ENCODE measurements at places on chromosomes 5 and 9.

- peak; percentile 87 for DNase-seq
Observed at GRCh38 chr5:4879693-4880303, 260.3 kb upstream of the ADAMTS16 start.

DNA sequence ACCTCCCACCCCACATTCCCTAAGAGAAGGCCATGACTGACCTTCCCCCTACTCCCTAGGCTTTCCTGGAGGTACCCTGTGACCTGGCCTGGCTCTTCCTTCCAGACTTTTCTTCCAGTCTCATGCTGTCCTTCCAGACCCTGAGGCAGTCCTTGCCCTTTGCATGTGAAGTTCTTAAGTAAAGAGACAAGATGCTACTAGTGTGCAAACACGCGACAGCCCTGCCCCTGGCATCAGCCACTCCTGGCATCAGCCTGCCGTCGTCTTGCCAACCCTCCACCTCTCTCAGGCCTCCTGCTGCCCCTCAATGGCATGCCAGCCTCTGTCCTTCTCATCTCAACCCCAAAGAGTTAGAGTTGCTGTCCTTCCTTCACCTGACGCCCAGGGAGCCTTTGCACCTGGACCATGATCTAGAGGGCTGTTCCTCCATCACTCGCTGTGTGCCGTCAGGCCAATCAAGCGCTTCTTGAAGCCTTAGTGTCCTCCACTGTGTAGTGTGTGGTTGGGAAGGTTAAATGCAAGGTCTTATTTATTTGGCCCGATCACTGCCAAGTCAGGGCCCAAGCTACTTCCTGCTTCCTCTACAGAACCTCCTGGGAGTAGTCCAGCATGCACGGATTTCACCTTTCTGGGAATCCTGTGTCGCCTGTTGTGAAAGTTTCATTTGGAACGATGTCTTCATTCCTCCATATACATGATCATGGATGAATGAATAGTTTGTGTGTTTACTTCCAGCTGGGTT lies 61.9 kb downstream of the WWC1 start:
- no peak for DNase-seq

DNA sequence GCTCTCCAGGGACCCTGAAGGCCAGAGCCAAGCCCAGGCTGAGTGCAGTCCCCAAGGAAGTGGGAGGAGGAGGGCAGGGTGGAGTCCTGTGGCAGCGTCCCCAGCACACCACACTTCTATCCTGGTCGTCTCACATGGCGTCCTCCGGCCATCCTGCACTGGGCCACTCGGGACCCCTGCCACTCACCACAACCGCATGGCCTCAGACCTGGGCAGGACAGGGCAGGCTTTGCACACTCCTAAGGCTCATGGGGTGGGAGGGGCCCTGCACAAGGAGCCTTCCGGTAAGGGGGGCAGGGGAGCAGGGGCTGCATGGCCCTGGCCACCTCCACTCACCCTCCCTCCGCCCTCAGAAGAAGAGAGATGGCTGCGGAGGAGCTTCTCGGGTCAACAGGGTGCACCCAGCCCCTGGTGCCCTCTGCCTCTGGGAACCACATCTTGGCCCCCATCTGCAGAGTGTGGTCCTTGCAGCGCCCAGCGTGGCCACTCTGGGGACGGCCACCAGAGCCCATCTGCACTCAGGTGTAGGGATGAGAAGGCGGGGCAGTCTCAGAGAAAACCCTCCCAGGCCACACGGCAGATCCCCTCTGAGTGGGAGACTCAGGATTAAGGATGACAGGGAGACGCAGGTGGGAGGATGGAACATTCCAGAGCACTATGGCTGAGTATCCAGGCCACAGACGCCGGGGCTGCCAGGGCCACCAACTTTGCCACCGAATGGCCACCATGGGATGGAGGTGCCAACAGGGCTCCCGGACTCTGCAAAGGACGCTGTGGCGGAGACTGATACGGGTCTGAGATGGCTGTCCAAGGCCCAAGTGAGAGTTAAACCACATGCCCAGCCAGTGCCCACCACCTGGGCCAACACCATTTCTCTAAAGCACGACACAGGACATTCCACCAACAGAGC lies 7.6 kb downstream of the TPPP start:
- peak; percentile 21 for DNase-seq

GRCh38 chr5:74328221-74328630 lies 312.3 kb downstream of the ENC1 start:
- DNase-seq: no peak

- no peak for DNase-seq
Observed at GRCh38 chr9:103281126-103281525, 286.0 kb downstream of the CYLC2 start.

DNA sequence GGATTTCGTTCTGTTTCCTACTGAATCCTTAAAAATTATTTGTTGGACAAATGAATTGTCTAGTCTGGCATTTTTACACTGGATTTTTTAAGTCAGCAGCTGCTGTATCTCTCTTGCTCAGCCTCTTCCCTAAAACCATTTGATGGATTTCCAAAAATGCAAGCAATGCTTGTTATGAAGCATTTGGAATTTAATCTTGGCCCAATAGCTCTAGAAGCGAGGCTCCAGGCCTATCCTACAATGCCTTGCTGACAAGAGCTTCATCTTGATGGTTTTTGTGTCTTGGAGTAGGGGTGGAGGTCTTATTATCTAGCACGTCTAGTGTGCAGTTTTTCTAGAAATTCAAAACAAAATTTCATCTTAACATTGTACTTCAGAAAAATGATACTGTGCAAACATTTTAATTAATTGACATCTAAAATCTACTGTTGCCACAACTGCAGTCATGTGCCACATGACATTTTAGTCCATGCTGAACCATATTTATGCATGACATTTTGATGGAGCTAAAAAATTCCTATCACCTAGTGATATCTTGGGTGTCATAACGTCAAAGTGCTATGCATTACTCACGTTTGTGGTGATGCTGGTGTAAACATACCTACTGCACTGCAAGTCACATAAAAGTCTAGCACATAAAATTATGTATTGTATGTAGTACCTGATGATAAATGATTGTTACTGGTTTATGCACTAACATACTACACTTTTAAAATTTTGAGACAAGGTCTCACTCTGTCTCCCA lies 5.9 kb upstream of the RAD23B start:
- DNase-seq: no peak

- no peak for DNase-seq
Observed at GRCh38 chr5:17680737-17681136, 46.5 kb downstream of the TAF11L14 start.

DNA sequence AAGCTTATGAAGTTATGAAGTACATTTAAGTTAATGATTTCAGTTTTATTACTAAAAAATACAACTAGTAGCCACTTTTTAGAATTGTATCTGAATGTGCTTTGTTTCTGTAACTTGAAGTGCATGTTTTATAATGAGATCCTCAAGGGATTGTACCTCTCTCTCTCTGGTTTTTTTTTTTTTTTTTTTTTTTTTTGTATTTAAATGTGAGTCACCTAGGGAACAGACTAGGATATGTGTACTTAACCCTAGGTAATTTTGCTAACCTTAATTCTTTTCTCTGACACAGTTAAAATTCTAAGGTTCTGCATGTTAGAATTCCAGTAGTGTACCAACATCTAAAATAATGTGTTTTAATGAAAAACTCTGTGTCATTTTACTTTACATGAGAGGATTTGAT lies 59.5 kb downstream of the CDC42SE2 start:
- DNase-seq: no peak

DNA sequence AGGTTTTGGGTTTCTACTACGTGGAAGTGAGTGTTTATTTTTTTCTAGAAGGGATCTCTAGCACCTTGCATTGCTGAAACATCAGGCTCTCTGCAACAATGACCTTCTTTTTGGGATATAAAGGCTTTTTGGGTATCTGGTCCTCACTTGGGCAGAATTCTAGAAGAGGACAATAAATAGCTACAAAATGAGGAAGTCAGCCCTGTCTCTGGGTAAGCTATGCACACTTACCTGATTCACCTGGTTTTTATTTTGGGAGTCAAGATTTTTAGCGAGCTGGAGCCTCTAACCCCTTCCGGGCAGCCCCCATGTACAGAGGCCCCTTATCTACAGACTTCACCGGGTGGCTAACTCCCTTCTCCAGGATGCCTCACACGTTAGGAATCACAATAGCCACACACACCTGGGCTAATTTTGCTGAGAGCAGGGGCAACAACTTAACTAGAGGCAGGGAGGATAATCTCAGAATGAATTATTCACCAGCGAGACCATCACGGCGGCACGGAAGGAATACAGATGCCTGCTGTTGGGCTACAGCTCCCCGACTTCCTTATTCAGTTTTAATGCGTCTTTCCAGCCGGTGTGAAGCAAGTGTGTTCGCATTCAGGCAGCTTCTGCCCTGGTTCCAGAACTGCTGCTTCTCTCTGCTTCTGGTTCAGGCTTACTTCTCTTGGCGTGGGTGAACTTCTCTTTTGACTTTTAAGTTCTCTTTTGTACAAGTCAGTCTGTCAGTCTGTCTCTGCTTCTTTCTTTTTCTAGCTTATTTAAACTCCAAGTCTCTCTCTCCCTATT lies 341.0 kb upstream of the PANK3 start:
- DNase-seq: no peak

- DNase-seq: no peak
Observed at GRCh38 chr5:134935711-134936602, 31.0 kb downstream of the PCBD2 start.

DNA sequence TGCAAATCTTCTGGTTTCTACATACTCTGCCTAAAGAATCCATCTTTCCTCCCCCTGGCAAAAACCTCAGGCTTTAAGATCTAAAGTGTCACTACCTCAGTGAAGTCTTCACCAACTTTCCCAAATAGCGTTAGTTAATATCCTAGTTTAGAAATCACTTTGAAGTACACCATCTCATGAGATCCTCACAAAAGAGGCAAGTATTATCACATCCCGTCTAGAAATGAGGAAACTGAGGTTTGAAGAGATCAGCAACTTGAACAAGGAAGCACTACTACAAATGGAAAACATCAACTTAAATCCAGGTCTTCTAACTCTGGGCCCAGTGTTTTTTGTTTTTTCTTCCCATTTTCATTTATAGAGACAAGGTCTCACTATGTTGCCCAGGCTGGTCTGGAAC lies 4.6 kb downstream of the AP3B1 start:
- DNase-seq: no peak

DNA sequence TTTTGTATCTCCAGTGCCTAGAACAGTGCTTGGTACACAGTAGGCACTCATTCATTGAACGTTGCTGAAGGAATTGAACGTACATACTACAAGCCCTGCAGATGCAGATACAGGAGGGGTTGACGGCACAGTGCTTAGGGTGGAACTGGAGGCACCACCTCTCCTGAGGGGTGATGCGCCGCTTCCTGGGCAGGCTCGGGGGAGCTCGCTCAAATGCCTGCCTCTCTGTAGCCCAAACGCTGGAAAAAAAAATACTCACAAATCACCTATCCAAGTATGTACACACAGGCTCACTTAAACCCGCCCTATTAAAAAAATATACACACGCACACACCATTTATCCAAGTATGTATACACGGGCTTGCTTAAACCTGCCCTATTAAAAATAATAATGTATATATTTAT lies 536 bp upstream of the COMMD10 start:
- DNase-seq: peak; percentile 52

DNA sequence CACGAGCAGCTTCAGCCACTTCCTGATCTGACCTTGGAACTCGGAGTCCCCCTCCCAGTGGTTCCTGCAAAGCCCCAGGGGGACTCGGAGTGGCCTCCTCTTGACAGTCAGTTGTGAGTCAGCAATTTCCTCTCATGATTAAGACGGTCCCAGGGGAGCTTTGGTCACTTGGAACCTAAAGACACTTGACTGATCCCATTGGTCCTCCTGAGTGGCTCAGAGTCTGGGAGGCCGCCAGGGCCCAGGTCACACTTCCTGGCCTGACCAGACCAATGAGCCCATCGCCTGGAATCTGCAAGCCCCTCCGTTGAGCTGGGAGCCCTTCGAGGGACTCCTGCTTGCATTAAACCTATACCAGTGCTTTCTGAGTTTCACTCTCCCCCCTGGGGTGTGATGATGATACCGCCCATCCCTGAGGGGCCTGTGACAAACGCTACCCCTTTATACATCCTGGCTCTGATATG lies 29.1 kb downstream of the TSPAN17 start:
- no peak for DNase-seq

DNA sequence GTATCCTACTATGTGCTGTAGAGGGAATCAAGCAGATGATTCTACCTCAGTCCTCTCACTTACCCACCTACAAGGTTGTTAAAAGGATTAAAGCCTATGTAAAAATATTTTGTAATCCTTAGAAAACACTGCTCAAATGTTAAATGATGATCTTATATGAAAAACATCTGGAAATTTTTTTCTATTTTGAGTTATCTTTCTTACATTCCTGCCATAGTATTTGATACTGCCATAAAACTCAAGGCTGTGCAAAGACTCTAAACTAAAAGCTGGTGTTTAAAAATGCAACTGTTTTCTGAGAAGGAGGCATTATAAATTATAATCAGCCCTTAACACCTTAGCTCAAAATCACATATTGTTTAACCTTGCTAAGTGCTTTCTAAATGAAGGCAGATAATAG lies 474.2 kb downstream of the PRELID2 start:
- no peak for DNase-seq

Measured in SK-N-SH (cell line).